ENCODE measurements at places on chromosomes 5 and 9. TPM values are rescaled to one million over a fixed set of nuclear protein-coding genes. Genes with fewer than 3 reads are reported as not detected.

DNA sequence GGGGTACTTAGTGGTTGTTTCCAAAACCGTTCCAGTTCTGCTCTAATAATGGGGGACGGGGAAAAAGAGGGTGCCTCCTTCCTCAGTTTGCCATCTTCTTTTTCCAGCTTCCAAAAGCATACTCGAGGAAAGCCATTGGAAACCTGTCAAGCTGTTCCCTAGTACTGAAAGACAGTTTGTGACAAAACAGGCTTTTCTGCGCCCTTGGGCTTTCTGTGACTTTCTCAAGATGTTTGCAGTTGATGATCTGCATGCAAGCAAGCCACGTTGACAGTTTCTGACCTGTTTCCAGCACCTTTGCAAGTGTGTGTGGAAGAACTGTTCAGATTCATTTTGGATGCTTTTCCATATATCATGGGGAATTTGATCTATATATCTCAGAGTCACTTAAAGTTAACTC is 26.7 kb upstream of the PALM2AKAP2 start:
- no peak for DNase-seq

GRCh38 chr9:115668521-115668920 is 485.1 kb upstream of the PAPPA start:
- DNase-seq: no peak

GRCh38 chr9:121662891-121663580 is 11.6 kb downstream of the DAB2IP start:
- DNase-seq: no peak

The RARS1 gene
- total RNA-seq: 153 TPM

DNA sequence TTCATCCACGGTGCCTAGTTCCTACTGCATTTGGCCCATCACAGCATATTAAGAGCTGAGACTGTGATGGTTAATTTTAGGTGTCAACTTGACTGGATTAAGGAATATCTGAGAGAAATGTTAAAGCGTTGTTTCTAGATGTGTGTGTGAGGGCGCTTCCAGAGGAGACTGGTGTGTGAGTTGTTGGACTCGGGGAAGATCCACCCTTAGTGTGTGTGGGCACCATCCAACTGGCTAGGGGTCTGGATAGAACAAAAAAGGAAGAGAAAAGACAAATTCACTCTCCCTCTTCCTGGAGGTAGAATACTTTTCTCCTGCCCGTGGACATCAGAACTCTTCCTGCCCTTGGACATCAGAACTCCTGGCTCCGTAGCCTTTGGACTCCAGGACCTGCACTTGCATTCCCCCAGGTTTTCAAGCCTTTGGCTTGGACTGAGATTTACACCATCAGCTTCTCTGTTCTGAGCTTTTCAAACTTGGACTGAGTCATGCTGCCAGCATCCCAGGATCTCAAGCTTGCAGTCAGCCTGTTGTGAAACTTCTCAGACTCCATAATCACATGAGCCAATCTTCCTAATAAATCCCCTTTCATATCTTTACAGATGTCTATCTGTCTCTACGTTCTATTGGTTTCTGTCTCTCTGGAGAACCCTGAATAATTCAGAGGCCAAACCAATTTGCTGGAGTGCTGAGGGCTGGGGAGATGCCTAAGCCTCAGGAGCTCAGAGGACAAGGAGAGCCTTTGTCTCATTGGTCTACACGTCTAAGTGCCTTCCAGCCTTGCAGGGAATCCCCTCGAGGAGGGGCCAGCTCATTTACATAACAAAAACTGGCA is 164.5 kb downstream of the DCP2 start:
- peak; percentile 59 for DNase-seq

DNA sequence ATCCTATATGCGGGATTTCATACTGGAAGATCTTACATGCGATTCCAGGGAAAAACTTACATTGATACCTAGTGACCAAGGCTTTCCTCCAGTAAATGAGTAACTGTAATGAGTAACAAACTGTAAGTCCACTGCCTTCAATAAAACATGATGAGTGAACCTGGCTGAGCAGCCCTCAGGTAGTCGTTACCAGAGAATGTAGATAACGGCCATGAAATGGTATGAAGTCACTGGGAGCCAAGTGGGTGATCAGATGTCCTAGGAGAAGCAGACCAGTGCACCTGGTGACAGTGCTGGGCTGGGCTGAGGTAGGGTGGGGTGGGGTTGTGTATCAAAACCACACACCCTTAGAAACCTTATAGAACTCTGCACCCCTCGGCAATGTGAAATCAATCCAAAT is 203.6 kb downstream of the ALDH1A1 start:
- DNase-seq: no peak

The FGD3 gene
- total RNA-seq: 0.86 TPM

- DNase-seq: peak; percentile 46
Measured at GRCh38 chr9:89593727-89594427, 10.9 kb upstream of the GADD45G start.

DNA sequence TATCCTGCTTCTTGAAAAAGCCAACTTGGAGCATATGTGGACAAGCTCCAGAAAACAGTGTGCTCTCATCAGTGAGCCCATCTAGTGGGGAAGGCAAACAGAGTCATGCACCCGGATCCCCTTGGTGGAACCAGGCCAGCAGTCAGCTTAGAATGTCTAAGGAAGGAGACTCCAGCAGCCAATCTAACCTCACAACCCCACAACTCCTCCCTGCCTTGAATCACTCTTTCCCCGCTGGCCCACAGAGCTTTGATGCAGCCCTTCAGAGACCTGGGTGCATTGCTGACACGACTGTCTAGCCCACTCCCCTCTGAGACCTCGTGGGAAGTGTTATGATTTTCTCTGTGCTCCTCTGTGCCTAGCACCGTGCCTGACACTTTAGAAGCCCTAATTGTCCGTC is 623.7 kb downstream of the BNC2 start:
- no peak for DNase-seq

The SGCD gene
- total RNA-seq: 104 TPM

The SMIM33 gene
- not detected for total RNA-seq

The RORB gene
- total RNA-seq: not detected

The GALT gene
- 24.0 TPM for total RNA-seq

DNA sequence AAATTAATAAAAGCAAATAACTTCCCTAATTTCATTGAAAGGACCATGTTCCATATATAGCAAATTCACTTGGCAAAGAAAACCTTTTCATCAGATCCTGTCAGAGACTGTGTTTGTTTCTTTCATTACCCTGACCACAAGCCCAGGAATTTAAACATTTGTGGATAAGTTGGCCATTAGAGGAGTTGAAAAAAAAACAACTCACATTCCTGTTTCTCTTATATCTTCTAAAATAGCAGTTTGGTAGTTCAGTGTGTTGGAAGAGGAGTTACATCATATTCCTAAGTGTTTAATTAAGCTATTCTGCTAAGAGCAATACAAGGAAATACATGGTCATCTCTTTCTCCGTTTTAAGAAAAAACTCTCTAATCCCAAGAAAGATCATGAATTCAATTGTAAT is 505.6 kb downstream of the TLE1 start:
- peak; percentile 74 for DNase-seq

- DNase-seq: peak; percentile 78
Measured at GRCh38 chr5:117623042-117623805, 1048.6 kb upstream of the SEMA6A start.

The C9orf85 gene
- total RNA-seq: 14.3 TPM

GRCh38 chr5:33475706-33476105 is 34.9 kb downstream of the TARS1 start:
- no peak for DNase-seq

DNA sequence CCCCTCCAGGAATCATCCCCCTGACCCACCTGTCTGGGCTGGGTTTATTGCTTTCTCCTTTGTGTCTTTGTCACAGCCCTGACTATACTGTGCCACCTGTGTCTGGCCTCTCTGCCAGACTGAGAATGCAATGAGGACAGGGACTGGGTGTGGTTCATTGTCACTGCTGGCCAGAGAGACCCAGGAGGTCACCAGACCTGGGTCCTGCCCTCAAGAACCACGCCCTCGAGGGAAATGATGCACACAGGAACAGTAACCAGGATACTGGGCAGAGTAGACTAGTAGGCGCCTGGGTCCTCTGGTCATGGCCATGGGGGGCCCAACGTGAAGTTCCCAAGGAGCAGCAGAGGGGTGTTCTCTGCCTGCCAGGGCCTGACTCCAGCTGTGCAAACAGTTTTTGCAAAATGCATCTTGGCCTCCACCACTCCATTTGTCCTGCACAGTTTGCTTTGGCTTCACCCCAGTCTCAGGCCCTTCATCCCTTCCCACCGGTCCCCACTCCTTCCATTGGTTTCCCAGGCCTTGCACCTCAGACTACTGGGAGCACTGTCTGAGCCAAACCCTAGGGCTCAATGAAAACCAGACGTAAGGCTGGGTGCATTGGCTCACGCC is 17.8 kb downstream of the RGS3 start:
- DNase-seq: no peak

- DNase-seq: no peak
Measured at GRCh38 chr5:31052937-31053658, 140.4 kb upstream of the CDH6 start.

- DNase-seq: no peak
Measured at GRCh38 chr5:758698-759053, 25.9 kb downstream of the ZDHHC11B start.

The C5orf58 gene
- not detected for total RNA-seq

DNA sequence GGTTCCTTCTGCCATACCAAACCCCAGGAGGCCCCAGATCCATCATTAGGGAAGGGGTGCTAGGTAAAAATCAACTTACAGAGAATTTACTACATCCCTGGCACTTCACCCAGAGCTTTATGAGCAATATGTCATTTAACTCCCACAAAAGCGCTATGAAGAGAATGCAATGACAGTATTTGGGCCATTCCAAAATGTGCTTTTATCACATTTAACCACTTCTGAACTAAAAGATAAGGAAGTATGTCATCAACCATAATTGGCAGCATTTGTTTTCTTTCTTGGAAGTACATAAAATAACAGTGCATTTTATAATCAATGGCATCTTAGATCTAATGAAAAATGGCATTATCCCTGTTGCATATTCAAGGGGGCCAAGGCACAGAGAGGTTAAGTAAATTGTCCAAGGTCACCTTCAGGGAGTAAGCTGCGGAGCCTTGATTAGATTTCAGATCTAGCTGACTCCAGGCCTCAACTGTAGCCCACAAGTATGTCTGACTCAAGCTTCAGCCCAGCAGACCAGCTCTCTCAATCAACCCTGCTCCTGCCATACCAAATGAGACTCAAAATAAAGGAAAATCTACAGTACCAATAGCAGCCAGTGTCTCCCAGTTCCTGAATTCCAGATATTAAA is 16.5 kb downstream of the SH3TC2 start:
- DNase-seq: peak; percentile 57

- peak; percentile 68 for DNase-seq
Measured at GRCh38 chr9:81562231-81563019, 126.9 kb downstream of the TLE1 start.

DNA sequence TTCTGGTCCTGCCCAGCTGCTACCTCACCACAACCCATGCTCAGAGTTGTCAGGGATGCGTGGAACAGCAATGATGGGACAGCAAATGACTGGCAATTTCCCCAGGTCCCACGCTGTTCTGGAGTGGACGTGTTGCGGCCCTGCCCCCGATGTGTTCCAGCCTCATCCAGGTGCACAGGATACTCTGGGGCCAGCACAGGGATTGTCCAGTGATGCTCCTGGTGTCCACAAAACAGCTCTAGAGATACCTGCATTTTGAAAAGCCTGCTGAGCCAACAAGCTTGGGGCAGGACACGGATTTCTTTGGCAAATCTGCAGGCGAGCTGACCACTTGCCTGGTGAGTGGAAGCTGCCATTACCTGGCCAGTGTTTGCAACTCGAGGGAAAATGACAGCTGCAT is 88.7 kb downstream of the ANKRD33B start:
- DNase-seq: no peak

Measured in myocyte (in vitro differentiated cells).